ENCODE measurements at places on chromosomes 2 and 18.

DNA sequence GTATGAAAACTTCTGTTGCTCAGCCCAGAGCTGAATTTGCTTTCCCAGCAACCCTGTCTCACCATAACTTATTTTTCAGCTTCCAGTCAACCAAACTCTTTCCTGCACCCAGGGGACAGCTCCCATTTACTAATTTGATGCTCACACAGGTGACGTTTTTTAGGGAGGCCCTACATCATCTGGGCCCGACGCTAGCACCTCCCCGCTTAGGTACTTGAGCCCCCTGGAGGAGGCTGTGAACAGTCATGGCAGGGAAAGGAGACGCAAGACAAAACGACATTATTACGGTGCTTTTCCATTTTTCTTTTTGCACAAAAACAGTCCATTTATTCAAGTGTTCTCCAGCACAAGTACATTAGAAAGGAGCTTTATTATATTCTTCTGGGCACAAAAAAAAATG, 59.2 kb upstream of the POMC start:
- DNase-seq: no peak

- DNase-seq: no peak
Measured at GRCh38 chr18:39781565-39781964, 2173.5 kb upstream of the PIK3C3 start.

DNA sequence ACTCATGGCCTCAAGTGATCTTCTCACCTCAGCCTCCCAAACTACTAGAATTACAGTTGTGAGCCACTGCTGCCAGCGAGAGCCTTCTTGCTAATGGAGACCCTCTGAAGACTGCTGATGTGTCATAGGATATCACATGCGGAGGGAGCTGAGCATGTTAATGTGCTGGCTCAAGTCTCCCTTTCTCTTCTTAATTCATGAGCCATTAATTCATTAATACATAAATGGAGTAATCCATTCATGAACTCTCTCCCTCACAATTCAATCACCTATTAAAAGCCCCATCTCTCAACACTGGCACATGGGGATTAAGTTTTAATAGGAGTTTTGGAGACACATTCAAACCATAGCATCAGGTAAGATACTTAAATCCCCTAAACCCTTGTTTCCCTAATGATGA, 54.8 kb downstream of the SYT4 start:
- no peak for DNase-seq

DNA sequence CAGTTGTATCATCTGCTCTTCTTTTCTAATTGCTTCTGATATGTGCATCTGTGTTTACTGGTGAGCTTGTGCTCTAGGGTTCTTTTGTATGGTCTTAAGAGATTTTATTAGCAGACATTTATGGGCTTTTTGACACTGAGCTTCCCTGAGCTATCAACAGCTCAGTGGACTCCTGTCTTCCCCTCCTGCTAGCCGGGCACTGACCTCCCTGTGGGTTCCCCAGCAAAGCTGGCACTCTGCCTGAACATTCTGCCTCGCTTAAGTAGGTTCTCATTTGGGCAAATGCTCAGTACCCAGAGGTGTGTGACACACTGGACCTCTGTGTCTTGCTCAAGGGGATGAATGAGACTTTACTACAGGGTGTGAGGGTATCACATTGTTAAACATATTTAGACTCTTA, 15.8 kb downstream of the TRAF3IP1 start:
- no peak for DNase-seq

- no peak for DNase-seq
Measured at GRCh38 chr18:47582093-47582492, 330.6 kb upstream of the SKOR2 start.

GRCh38 chr2:26840937-26841610, 6.9 kb upstream of the DPYSL5 start:
- no peak for DNase-seq

DNA sequence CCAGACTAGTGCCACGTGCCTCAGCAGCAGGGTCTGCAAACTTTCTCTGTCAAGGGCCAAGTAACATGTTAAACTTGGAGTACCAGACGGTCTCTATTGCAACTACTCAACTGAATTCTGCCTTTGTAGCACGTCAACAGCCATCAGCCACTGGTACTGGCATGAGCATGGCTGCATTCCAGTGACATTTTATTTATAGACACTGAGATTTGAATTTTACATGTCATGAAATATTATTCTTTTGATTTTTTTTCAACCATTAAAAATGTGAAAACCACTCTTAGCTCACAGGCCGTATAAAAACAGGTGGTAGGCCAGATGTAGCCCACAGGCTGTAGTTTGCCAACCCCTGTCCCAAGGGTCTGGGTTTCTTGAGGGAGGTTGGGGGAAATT, 199.7 kb downstream of the TPGS2 start:
- no peak for DNase-seq

DNA sequence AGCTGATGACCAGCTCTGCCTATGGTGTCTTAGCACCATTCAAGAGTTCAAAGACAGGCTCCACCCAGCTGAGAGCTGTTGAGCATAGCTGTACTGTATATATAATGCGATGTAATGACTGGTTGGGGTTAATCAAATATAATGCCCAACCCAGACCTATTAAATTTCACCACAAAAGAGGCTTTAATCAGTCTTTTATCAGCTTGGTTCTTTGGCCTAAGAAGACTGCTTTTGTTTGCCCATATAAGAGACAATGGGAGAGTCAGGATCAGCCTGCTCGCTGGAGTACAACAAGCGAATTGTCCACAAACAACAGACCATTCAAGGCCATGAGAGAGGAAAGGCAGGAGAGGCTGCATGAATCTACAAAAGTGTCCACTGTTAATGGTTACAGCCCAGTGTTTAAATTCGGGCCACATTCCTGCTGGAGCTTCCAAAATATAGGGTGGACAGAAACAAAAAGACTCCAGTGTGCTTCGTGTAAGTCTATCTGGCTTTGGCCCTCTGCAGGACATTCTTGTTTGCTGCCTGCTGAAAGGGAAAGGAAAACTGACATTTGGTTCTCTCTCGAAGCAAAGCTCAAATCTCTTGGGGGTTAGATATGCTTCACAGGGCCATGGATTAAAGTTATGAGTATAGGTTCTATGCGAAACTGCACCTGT, 299.0 kb upstream of the FBXO11 start:
- DNase-seq: peak; percentile 85

- no peak for DNase-seq
Measured at GRCh38 chr2:16066261-16067036, 126.1 kb downstream of the MYCN start.

Data from head of caudate nucleus (tissue), 42 donors.